NCI-H748 treated with DMSO at 0.1 percent for 48 hours (cell line): ENCODE measurements at places on chromosomes 5 and 9.

DNA sequence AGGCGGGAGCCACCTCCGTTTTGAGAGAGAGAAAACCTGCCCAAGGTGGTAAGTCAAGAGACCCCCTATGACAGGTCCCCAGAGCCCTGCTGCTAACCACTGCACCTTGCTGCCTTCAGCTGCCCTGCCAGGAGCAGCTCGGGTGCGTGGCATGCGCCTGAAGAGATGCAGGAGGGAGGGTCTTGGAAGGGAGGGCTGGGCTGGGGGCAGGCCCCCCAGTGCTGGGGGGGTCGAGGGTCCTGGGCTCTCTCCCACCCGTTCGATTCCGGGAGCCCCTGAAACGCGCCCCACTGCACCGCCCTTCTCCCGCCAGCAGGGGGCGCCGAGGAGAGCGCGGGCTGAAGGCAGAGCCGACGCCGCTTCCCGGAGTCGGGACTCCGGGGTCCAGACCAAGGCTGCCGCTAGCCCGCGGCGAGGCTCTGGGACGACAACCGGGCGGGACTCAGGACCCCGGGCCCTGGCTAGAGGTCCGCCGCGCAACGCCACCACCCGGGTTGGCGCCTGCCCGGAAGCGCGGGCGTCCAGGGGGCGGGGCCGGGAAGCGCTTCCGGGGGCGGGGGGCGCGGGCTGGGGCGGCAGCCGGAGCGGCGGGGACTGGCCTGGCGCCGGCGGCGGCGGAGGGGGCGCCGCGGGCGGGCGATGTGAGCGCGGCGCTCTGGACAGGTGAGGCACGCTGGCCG, at the start of gene ZBTB34:
TSS of gene ZBTB34 (plus strand) at position 563 of the 680 bp plus-strand sequence. CDS start 18,761 bp downstream, outside the sequence.
- DNase-seq = peak; percentile 28

- no peak for DNase-seq
Measured at GRCh38 chr9:3125602-3126405, 281.9 kb upstream of the PUM3 start.

DNA sequence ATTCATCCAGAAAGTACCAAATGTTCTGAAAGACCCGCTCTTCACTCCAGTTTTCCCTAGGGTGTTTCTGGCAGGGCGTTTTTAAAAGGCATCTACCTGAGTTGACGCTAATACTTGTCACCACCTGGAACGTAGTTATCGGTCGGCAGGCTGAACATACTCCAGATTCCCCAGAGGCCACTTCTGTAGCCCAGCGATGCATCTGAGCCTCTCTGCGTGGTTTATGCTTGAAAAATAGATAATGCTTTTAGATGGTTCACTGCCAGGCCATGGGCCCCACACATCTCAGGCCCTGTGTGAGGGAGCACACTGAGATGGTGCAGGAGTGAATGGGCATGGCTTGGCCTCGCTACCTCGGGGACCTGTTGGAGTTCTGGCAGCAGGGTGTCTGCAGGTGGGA, 33.0 kb upstream of the NCS1 start:
- DNase-seq = no peak

DNA sequence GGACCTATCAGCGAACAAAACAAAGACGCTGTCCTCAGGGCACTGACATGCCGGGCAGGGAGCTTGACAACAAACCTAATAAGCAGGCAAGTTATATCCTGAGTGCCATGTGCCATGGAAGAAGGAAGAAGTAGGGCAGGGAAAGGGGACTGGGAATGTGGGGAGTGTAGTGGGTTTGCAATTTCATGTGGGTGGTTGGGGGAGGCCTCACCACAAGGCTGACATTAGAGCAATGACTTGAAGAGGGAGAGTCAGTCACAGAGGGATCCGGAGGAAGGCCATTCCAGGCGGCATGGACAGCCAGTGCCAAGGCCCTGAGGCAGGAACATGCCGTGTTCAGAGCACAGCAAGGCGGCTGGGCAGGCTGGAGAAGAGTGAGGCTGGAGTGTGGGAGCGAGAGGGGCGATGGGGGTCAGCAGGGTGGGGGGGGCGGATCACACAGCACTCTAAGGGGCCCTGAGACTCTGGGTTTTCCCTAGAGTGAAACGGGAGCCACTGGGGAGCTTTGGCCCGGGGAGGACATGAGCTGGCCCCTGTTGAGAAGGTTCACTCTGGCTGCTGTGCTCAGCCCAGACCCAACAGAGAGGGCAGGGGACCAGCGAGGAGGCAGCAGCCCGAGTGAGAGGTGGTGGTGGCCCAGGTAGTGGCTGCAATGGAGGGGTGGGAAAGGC, 86.3 kb downstream of the STK10 start:
- DNase-seq = no peak

GRCh38 chr9:112112941-112113681, 62.0 kb downstream of the SUSD1 start:
- peak; percentile 13 for DNase-seq

- DNase-seq = no peak
Measured at GRCh38 chr5:68225911-68226545, 10.5 kb downstream of the PIK3R1 start.

GRCh38 chr5:55681301-55681700, 30.8 kb downstream of the SLC38A9 start:
- no peak for DNase-seq

DNA sequence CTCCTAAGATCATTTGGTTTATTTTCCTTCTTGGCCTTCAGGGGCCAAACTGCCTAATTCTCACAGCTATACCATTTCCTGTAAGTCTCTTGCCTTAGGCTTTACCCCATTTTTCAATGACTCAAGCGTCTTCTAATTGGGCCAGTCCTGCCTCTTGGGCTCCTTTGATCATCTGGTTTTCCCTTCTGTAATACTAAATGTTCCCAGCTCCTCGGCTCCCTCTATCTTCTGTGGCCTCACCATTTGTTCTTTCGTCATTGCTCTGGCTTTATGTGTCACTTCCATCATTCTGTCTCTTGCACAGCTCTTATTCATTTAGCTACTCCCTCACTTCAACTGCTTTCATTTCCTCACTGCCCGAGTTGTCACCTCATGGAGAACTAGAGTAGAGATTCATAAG, 14.5 kb upstream of the SPINK7 start:
- no peak for DNase-seq

DNA sequence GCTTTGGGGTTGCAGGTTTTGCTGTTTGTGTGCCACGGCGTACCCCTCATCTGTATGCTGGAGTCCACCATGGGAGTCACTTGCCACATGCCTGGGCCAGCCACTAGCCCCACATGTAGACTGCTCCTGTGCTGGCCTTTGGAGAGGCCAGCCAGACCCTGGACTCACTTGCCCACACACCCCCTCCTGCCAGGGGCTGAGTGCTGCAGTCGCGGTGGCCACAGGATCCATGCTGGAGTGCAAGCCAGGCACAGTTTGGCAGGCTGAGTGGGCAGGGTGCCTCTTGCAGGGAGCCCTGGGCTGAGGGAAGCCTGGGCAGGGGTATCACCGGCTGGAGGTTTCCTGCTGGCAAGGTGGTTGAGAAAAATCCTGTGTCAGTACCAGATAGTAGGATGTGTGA, 25.6 kb upstream of the GCNT1 start:
- DNase-seq = no peak

- no peak for DNase-seq
Measured at GRCh38 chr5:125424402-125425141, 678.1 kb upstream of the ZNF608 start.

DNA sequence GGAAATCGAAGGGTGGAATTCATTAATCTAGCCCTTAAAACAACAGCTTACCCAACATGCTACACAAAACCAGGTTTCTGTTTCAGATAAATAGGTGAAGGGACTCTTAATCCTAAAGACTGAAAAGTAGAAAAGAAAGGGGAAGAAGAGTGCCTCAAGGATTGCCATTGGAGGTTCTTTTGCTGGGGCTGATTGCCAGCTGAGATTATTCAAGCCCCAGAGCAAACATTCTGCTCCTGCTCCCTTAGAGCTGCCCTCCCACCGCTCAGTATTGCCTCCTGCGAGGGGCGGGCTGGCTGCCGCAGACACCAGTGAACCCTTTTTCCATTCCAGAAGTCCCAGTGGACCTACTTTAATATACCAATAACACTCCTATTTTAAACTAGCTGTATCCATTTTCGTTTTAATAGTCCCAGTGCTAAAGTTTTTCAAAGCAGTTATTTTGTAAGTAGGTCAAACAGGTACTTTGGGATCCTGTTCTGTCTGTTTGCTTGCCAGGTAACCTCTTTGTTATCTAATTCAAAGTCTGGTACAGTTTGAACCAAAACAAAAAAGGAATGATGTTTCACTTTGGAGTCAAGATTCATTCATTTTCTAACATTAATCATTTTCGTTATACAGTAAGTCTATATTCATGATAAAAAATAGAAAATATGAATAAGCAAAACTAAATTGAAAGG, 38.6 kb downstream of the HMGCS1 start:
- DNase-seq = no peak

DNA sequence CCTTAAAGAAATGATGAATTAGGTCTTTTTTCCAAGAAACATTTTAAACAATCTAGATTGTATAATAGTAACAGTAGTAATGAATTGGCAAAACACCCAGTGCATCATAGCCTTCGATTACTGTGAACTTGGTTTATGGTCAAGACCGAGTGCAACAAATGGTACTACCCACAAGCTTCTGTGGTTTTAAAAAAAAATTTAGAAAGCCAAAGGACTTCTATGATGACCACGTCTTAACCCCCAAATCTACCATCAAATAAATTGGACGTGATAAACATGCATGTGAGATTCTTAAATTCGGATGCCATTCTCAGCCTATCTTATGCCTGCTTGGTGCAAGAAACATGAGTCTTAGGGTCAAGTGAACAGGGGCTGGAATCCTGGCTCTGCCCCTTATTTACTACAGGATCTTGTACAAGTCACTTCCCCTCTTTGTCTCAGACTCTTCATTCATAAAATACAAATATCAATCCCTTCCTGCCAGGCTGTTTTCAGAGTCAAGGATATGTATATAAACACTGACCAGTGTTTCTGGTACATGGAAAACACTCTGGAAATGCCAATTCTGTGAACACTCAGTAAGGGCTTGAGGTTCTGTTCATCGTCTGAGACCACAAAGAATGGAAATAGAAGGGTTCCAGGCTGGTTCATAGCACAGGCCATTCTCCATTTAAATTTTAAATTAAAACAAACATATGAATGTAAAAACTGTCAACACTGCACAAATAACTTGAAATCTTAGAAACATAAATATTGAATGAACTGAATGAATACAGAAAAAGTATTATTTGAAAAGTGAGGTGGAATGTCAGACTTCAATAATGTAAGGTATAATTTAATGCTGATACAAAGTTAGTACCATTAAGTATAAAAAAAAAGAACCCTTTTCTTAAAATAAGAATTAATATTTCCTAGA, 107.8 kb downstream of the NR6A1 start:
- no peak for DNase-seq

DNA sequence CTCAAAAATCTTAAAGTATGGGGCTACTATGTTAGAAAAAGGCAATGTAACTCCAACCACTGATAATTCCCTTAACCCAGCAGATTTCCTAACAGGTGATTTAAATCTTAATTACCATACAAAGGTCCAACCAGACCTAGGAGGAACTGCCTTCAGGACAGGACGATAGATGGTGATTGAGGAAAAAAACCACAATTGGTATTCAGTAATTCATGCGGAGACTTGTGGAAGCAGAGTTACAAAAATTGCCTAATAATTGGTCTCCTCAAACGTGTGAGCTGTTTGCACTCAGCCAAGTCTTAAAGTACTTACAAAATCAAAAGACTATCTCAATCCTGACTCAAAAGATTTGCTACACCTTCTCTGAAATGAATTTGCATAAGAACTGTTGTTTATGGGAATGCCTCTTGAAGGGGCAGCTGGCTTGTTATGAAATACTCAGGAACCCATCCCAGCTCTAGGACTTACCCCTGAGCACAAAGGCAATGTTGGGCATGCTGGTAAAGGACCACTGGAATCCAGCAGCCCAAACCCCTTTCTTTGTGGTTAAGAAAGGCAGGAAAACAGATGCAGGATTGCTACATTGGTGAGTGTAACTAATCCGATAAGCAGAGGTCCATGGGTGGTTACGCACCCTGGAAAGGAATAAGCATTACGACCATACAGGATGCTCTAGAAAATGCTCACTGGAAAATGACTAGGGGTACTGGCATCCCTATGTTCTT, 26.7 kb upstream of the EPB41L4A start:
- DNase-seq = no peak

- no peak for DNase-seq
Measured at GRCh38 chr9:135134268-135135022, 47.0 kb downstream of the OLFM1 start.

- DNase-seq = no peak
Measured at GRCh38 chr5:175343308-175343707, 100.7 kb downstream of the DRD1 start.

- no peak for DNase-seq
Measured at GRCh38 chr5:38069360-38069759, 189.0 kb upstream of the EGFLAM start.

DNA sequence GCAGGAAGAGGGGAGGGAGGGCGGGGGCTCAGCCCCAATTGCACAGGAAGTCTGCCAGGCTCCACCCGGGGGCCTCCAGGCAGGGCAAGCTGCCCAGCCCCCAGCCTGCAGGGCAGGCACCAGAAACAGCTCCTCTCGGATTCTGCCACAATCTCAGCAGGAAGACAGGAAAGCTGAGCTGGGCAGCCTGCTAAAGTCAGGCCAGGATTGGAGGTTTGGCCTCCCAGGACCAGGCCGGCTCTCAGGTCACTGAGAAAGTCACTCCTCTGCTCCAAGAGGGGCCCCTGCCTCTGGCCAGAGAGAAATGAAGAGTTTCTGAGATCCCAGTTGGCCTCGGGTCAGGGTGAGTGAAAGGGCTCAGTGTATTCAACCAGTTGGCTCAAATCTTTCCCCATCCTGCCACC, 54.6 kb upstream of the STXBP1 start:
- no peak for DNase-seq

DNA sequence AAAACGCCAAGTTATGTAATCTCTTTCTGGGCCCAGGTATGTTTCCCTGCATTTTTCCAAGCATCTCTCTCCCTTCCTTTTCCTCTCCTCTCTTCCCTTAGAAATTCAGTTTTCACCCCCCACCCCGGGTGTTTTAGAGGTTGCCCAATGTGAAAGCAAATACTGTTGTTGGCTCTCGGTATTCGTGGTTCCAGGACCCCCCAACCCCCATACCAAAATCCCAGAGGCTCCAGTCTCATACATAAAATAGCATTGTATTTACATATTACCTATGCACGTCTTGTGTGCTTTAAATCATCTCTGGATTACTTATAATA, 48.8 kb downstream of the ACER2 start:
- no peak for DNase-seq

- no peak for DNase-seq
Measured at GRCh38 chr5:1103093-1103492, 8.8 kb downstream of the SLC12A7 start.
